ENCODE measurements at places on chromosomes 6 and 20.

DNA sequence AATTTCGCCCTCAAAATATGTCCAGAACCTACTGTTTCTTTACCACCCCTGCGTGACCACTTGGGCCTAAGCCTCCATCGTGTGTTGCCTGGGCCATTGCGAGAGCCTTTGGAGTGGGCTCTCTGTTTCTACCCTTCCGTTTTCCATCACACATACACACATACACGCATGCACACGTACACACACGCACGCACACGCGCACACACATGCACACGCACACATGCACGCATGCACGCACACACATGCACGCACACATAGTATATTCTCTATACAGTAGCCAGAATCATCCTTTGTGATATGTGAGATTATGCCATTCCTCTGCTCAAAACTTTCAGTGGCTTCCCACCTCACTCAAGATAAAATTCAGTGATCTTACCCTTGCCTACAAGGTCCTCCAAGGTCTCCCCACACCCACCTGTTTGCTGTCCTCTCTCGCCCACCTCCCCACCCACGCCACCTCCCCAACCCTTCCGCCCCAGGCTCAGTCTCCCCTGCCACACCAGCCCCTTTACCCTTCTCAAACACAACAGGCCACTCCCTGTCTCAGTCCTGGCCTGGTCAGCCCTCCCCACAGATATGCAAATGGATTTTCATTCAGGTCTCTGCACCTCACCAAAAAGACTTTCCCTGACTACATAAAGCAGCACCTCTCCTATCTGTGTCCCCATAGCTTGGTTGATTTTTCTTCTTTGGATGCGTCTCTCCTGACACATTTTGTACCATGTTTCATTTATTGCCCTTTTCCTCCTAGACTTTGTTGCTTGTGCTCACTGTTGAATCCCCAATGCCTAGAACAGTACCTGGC lies 559.6 kb downstream of the CD83 start:
- DNase-seq: no peak

DNA sequence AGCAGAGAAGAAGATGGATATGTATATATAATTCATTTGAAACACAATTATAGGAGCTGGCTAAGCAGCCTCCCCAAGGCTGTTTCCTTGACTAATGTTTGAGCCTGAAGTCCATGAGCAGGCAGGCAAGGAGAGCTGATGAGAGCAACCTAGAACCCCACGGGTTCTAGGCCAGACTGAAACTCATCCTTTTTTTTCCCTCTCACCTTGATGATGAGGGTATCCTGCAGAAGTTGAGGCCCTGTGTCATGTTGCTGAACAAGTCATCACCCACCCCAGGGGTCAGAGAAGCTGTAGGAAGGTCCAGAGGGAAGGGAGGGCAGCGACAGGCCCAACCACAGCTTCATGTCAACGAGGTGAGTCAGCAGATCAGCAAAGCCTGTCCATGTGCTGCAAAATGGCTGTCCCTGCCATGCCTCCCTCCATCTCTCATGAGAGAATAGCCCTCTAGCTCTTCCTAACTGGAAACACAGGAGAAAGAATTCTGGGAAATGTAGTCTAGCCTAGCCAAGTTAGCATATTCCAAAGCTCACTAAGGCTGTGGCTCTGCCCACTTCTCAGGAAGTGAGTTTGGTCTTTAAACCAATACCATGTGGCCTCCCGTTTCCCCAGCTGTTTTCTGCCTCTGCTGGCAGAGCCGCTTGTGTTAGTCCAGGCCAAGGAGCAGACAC lies 91.3 kb upstream of the DTNBP1 start:
- no peak for DNase-seq

- no peak for DNase-seq
Observed at GRCh38 chr6:39061182-39061581, 12.6 kb downstream of the GLP1R start.

DNA sequence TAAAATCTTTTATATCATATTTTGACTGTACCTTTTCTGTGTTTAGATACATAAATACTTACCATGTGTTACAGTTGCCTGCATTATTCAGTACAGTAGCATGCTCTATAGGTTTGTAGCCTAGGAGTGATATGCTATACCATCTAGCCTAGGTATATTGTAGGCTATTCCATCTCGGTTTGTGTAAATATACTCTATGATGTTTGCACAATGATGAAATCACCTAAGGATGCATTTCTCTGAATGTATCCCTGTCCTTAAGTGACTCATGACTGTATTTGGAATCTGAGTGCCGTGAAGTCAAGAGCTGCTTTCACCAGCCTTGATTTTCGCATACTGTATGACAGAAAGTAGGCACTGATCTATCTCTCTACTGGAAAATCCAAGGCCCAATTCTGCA lies 129.9 kb downstream of the UTRN start:
- DNase-seq: no peak

DNA sequence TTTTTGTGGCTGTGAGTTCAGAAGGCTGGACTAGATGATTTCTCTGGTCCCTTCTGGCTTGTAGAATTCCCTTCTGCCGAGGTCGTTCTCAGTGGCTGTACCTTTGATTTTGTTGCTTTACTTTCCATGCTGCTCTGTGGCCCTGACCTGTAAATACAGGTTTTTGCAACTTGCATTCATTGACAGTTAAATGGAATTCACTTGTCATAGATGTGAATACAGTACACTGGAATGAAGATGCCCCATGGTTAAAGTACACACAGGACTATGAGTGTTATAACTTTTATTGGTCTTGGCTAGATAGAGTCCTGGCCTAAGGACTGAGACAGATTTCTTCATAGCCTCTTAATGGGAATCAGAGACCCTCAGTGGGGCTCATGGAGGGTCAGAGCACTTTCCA lies 12.9 kb upstream of the EFCAB8 start:
- DNase-seq: no peak

DNA sequence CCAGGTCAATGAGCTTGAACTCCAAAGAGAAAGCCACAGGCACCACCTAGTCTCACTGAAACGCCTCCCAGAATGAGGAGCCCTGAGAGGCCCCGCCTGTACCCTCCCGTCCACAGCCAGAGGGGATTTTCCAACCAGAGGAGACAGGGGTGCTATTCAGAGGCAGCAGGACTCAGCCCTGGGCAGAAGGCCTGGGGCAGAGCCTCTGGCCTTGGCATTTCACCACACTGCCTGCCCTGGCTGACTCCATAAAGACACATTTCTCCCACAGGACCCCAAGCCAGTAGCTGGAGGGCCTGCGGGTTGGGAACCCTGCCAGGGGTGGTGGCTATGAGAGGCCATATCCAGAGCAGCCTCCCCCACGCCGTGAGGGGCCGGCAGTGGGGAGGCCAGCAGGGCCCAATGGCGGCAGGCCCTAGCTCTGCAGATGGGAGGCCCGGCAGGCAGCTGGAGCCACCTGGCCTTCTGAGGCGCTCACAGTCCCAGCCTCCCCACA lies 159.3 kb downstream of the PREX1 start:
- DNase-seq: no peak

- no peak for DNase-seq
Observed at GRCh38 chr20:41398408-41398807, 31.8 kb upstream of the EMILIN3 start.

- DNase-seq: no peak
Observed at GRCh38 chr6:71675386-71675785, 211.0 kb upstream of the RIMS1 start.

DNA sequence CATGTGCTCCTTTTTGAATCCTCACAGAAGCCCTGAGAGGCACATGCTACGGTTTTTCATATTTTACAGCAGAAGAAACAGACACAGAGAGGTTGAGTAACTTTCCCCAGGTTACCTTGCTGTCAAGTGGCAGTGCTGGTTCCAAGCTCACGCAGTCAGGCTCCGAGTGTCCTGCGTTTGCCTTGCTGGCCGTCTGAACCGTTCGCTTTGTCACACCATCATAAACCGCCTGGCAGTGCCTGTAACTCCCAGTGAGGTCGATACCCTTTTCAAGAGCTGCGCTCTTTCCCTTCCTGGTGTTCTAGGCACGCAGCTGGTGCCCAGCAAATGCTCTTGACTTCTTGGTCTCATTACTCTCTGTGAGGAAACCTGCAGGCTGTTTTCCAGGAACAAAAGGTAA lies 31.3 kb upstream of the KCNG1 start:
- no peak for DNase-seq

DNA sequence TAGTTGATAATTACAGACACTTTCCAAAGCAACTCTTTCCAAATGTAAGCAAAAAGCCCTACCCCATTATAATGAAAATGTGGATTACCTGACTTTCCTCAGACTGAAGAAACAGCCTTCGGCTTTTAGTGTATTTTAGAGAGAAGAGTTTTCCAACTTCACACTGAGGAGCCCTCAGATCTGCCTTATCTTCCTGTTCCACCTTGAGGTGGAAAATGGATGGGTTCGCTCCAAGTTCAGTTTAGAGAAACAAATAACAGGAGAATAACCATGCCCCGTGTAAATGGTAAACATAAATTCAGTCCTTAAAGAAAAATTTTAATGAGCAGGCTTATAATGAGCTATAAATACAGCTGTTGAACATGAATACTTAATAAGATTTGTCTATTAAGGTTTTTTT lies 21.1 kb upstream of the MTHFD1L start:
- DNase-seq: no peak

GRCh38 chr6:130517444-130517931 lies 151.7 kb downstream of the TMEM200A start:
- DNase-seq: peak; percentile 49

- DNase-seq: no peak
Observed at GRCh38 chr6:166692723-166693302, 65.8 kb upstream of the RPS6KA2 start.

GRCh38 chr20:47336129-47336754 lies 20.3 kb downstream of the ZMYND8 start:
- DNase-seq: no peak

GRCh38 chr6:31579546-31580437 lies 2.4 kb downstream of the LTB start:
- DNase-seq: peak; percentile 61

DNA sequence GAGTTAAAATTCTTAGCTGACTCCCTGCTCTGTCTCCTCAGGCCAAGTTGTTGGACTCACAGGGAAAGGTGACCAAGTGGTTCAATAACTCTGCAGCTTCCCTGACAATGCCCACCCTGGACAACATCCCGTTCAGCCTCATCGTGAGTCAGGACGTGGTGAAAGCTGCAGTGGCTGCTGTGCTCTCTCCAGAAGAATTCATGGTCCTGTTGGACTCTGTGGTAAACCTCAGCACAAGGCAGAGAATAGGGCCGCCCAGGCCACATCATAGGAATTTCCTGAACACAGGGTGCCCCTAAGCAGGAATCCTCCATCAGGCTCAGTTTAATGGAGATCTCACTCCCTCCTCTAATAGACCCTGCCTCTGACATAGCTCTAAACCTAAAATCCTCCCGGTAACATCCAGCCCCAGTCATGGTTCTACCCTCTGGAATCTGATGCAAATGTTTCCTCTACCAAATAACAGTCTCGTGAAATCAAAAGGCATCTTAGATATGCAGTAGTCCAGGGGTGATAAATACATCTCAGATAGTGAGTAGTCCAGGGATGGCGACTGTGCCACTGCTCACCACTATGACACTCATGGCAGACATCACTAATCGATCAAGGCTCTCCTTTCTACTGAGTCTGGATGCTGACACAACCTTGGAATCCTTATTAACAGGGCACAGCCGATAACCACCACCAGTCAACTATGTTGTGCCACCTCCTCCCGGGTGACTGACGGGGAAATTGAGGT lies 18.3 kb downstream of the BPIFB1 start:
- no peak for DNase-seq

- DNase-seq: peak; percentile 87
Observed at GRCh38 chr6:135115411-135115810, 60.8 kb upstream of the HBS1L start.

DNA sequence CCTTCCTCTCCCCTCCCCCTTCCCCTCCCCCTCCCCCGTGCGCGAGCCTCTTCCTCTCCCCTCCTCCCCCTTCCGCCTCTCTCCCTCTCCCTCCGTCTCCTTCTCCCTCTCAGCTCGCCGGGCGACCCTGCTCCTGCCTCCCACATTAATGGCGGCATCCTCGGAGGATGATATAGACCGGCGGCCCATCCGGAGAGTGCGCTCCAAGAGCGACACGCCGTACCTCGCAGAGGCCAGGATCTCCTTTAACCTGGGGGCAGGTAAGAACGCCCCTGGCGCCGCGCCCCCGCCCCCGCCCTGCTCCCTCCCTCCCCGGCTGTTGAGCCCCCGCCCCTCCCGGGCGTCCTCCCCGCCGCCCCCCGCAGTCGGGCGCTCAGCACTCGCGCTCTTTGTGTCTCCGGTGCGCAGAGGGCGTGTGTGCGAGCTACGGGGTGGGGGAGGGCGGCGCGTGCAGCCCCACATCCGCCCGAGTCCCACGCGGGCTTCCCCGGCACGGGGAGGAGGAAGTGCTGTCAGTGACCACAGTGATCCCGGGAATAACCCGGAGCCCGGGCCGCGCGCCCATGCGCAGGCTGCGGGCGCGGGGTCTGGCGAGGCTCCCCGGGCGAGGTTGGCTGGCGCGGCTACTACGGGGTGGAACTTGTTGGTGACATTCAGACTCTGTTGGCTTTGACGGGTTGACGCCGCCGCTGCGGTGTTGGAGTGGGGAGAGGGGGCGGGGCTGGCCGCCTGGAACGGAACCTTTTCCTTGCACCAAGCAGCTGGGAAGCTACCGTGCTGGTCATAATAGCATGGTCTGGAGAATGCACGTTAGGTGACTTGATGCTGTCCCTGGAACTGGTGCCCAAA lies 33.2 kb downstream of the PHACTR1 start:
- no peak for DNase-seq

DNA sequence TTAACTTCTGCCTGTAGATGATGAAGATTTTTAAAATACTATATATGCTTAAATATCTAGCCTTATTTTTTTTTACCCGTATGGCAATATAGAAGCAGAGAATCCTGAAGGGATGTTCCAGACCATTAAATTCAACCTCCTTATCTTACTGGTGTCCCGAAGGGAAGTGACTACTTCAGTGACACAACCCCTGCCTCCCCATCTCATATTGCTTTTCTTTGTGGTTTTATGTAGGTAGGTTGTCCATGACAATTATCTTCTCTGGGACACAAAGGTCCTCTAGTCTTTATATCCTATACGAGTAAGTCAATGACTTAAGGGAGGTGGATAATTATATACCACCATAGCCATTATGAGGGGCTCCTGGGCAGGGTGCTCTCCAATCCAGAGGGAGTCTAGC lies 57.4 kb upstream of the EMILIN3 start:
- DNase-seq: no peak

- peak; percentile 16 for DNase-seq
Observed at GRCh38 chr6:170522565-170523183, 30.4 kb downstream of the PSMB1 start.

- DNase-seq: no peak
Observed at GRCh38 chr6:112289038-112289566, 34.7 kb upstream of the LAMA4 start.

DNA sequence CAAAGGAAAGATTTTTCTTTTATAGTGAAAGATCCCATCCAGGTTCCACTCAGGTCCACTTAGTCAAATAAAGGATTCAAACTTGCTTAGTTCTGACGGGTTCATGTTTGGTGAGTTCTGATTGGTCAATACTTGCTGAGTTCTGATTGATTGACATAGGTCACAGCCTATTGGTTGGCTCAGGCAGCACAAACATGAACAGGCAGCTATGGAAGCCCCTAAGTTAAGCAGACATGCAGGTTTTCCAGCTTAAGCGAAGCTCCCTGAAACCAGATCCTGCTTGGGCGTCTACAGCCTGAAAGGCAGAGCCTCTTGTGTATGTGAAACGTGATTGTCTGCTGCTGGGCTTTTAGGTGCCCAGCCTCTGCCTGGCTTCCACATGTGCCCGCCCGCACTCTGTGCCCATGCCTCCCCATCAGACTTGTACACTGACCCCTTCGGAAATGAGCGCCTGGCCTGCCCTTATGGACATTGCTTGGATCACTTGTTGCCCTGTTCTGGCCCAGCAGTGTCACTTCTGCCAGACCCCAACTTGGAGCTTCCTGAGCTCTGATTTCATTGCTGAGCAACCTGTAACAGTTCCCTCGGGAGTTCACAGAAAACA lies 45.4 kb upstream of the ECI2 start:
- DNase-seq: no peak

- DNase-seq: no peak
Observed at GRCh38 chr20:54105653-54106052, 35.3 kb upstream of the BCAS1 start.
